ENCODE measurements at places on chromosomes 7 and 10. TPM values are rescaled to one million over a fixed set of nuclear protein-coding genes. Genes with fewer than 3 reads are reported as not detected.

The RPP30 gene
- total RNA-seq, result 23.3 TPM

The IKZF1 gene
- total RNA-seq, result 1.7 TPM

The CAMK2B gene
- total RNA-seq, result 84.7 TPM

The LBX1 gene
- not detected for total RNA-seq

- DNase-seq, result no peak
Measured at GRCh38 chr7:112449353-112449752, 907 bp upstream of the IFRD1 start.

DNA sequence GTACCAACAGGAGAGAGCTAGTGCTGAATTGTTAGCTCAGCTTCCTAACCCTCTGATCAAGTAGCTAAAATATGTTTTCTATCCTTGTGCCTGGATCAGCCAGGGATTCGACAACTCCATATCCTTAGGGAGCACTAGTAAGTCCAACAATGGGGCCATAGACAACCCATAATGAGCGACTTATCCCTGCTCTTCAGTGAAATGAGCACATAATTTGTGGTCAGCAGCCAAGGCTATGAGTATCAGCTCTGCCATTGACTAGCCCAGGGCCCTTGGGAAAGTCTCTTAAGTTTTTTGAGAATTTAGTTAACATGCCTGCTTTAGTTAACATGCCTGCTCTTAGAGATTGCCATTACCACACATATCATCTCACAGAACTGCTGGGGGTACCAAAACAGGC is 39.3 kb downstream of the COL1A2 start:
- DNase-seq, result no peak

- no peak for DNase-seq
Measured at GRCh38 chr10:76640806-76641205, 996.8 kb downstream of the KCNMA1 start.

DNA sequence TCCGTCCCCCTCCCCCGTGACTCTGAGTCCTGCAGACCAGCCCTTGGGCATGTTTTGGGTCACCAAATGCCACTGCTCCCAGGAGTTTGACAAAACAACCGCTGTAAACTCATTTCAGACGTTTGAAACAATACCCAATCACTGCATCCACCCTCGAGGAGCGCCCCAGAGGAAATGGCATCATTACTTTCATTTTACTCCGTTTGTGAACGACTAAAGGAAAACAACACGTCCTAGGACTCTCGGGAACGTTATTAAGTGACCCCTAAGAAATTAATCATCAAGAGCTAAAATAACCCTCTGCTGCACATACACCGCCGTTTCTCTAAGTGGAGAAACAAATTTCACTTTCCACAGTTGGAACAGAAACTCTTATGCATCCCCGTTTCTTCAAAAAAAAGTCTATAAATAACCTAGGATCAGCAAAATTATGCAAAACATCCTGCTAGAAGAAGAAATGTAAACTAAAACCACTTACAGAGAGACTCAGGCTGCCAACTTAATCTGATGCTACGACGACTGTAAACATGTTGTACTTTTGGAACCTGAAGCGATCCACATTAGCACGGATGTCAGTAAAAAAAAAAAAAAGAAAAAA is 109.9 kb upstream of the EFCAB10 start:
- no peak for DNase-seq

- DNase-seq, result no peak
Measured at GRCh38 chr7:76278540-76278939, 23.9 kb upstream of the HSPB1 start.

DNA sequence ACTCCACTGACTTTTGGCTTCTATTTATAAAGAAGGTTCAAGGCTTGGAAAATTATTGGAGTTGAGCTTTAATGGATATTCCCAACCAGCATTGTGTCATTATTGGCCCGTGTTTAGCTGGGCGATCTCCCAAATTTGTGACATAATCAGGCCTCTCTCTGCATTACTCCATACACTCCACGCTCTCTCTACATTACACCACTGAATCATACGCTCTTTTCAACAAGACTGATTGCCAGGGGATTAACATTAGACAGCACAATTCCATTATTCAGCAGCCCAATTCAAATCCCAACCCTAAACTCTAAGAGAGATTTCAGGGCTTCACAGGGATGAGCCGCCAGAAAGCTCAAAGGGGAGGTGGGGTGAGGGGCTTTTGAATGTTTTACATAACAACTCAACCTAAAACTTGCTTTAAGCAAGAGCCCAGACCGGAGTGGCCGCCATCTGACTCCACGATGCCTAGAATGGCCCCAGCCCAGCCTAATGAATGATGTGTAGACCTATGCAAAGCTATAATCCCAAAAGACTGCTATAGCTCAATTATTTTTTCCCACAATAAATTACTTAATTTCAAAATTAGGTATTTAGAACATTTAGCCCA is 61.8 kb downstream of the FGFR2 start:
- DNase-seq, result no peak

DNA sequence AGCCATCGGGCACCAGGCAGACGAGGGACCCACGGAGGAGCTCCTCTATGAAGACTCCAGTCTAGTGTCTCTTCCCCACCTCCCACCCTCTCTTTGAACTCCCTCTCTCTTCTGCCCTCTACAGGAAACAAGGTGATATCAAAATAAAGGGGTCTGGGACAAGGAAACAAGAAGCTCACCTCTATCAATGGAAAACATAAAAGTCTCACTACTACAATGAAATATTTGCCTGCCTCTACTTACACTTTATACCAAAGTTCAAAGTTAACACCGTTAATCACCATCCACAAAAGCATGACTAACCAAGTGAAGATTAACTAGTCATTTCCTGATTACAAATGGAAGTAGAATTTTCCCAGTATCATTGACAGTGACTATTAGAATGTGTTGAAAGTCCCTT is 82.2 kb downstream of the PARD3 start:
- DNase-seq, result no peak

DNA sequence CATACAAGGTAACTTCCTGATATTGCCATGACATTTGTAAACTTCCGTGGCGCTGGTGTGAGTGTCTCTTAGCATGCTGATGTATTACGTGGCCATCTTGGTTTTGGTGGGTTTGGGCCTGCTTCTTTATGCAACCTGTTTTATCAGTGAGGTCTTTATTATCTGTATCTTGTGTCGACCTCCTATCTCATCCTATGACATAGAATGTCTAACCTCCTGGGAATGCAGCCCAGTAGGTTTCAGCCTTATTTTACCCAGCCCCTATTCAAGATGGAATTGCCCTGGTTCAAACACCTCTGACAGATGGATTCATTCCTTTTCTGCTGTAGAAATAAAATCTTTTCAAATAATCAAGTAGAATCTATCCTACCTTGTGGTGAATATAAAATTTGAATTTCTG is 23.0 kb upstream of the GPR141 start:
- DNase-seq, result no peak
